BJ (cell line): ENCODE measurements at places on chromosomes 2 and 18.

- no peak for DNase-seq
These were observed 228.3 kb downstream of the LDLRAD4 start for GRCh38 chr18:13446610-13447461.

- DNase-seq, result no peak
These were observed 190.7 kb downstream of the INSIG2 start for GRCh38 chr2:118279005-118279404.

GRCh38 chr2:26281226-26281625 lies 36.5 kb downstream of the HADHB start:
- no peak for DNase-seq

DNA sequence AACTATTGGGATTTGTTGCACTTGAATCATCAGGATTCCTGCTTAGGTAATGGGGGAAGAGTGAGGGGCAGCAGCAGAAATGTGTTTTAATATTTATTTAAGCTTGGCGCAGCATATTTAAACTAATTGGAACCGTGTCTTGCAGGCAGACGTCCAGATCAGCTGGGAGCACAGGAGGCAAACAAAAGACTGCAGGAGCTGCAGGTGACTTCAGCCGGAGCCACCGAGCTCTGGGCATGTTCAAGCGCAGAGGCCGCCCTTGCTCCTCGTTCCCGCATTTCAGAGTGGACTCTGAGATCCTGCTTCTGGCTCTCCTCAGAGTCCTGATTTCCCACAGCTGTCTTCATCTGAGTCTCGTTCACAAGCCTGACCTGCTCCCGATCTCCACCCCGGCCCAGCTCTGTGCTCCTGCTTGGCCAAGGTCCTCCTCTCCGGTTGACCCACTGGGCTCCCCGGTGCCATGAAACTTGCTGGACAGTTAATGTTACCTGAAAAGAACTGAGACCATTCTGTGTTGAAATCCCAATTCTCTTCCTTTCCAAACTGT lies 475.5 kb downstream of the SOX11 start:
- no peak for DNase-seq

- peak; percentile 63 for DNase-seq
These were observed 161.6 kb downstream of the NEDD4L start for GRCh38 chr18:58205443-58206160.
